ENCODE measurements at places on chromosomes 7 and 10. TPM values are rescaled to one million over a fixed set of nuclear protein-coding genes. Genes with fewer than 3 reads are reported as not detected.

DNA sequence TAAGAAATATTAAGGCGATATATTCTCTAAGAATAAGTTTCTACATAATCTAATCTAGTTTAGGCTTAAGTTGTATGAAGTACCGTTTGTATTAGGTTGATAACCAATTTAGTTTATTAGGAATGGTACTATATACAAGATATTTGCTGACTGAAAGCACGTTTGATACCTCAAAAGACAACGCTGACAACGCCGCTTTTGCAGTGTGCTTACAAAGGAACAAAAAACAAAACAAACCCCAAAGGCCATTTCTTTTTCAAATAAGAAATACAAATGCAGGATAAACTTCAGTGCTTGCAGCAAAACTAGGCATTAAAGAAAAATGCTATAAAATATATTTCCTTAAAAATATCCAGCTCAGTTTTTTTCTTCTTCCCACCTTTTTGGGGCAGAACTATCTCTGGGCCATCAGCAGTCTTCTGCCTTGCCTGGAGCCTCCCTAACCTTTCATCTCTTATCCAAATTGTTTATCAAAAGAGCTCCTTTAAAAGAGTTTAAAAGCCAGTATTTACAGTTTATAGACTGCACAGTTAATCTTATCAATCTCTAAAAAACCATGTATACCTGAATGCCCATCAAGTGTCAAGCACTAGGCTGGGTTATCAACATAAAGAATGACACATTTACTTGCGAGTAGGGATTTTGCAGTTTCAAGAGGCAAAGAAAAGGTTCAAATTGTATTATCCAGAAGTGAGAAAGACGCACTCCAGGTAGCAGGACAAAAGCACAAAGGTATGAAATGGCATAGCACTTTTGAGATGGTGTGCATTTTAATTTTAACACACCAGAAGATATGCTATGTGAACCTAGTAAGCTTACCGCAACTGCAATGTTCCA is 4.1 kb upstream of the KMT2E start:
- no peak for DNase-seq

DNA sequence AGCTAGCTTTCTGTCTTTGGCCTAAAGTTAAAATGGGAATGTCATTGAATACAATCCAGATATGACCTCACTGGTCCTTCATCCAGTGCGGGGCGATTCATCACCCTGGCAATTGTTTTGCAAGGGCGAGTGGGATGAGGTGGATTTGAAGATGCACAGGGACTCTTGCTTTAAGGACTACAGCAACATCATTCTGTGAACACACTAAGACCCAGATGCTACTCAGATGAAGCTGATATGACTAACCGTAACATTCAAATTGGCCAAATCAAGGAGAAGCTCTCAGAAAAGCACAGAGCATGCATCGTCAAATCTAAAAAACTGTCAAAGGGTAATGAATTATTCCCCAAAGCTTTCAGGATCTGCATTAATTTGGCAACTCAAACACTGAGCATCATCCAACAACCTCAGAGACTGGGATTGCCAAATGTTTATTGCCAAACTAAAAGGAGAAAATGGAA is 12.8 kb downstream of the CPA1 start:
- peak; percentile 85 for DNase-seq

- no peak for DNase-seq
Measured at GRCh38 chr7:115910541-115911164, 119.9 kb downstream of the TFEC start.

DNA sequence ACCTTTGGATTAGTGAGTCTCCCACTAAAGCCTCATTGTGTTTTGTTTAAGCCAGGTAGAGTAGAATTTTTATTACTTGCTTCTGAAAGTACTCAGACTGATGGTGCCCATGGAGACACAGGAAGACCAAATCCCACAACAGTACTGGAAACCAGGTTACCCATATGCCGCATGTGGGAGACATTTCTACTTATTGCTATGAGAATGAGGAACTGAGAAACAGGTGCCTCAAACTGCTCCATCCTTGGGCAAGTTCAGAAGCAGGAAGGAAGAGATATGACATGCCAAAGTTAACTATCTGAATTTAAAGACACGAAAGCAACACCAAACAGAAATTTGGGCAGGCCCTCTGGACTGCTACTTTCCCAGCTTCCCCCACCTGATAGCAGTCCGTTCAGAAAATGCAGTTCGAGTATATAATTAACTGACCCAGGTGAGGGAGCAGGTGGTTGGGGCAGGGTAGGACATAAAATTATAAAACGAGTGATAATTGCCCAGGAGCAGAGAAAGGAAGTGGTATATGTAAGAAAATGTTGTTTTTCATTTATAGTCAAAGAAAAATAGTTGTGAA is 382.3 kb upstream of the MTPN start:
- DNase-seq, result no peak

DNA sequence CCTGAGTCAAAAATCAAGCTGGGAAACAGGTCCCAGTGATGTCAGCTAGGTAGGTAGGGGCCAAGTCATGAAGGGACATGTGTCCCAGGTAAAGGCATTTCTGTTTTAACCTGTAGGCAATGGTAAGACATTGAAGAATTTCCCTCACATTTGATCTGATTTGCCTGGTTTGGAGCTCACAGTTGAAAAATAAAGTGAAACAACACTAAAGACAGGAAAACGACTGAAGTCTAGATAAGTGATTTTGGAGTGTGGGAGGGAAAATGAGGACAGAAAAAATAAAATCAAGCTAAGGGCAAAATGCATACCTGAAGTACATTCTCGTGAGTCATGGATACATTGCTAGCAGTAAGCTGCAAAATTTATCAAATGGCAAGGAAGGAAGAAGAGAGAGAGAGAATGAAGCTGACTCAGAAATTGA is 169.9 kb downstream of the SKIDA1 start:
- DNase-seq, result no peak

GRCh38 chr10:88528201-88528600 is 54.9 kb downstream of the RNLS start:
- no peak for DNase-seq

DNA sequence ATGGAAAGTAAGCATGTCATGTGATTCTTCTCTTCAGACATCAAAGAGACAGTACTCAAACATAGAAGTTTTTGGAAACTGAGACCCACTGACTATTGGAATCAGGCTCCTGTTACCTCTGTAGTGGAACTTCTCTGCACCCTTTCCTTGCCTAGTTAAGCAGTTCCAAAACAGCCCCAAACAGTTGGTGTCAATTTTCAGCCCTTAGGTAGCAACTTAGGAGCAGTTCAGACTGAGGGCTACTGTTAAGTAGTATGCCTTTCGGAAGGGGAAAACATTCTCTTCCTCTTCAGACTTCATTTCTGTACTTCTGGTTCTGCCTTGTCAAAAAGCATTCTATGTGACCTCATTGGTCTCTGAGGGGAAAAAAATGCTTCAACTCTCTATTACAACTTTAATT is 85.7 kb downstream of the ZNF277 start:
- no peak for DNase-seq

- DNase-seq, result no peak
Measured at GRCh38 chr10:14450041-14450491, 119.3 kb upstream of the FRMD4A start.

DNA sequence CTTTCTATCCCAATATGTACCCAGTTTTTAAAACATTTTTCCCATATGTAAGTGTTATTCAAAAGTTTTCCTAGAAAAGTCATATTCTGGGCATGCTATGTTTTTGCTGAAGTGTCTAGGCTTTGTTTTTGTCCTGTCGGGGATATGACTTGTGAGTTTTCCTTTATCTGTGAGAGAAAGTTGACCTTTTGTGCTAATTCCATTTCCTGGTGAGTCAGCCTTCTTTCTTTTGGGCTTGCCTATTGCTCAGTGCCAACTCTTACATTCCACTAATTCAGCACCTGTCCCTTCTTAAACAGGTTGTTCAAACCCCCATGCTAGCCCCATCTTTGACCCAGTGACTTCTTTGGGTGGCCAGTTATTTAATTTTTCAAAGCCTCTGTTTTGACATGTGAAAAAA is 146.2 kb downstream of the AHR start:
- no peak for DNase-seq

Gene ADAM22
- 6.8 TPM for total RNA-seq

Gene PNLIPRP2
- total RNA-seq, result not detected

Gene BCCIP
- 10.8 TPM for total RNA-seq

Gene TACC2
- 16.5 TPM for total RNA-seq
